ENCODE measurements at places on chromosomes 4 and X. TPM values are rescaled to one million over a fixed set of nuclear protein-coding genes. Genes with fewer than 3 reads are reported as not detected.

- no peak for DNase-seq
Measured at GRCh38 chr4:5893591-5893990, 705 bp upstream of the CRMP1 start.

DNA sequence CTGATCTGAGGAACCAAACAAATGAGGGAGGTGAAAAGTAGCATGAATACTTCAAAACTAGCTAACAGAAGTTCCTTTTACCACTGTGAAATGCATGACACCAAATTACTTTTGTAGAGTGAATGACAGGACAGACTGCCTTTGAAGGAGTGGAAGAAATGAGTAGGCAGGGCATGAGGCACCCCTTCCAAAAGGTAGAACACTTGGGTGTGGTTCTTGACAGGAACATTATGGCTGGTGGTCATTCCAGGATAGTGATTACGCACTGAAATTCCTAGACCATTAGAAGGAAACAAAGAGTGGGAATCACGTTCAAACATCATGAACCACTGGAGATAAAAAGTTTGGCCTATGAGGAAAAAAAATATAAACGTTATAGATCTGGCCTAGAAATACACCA lies 4.9 kb downstream of the HUWE1 start:
- DNase-seq = no peak

DNA sequence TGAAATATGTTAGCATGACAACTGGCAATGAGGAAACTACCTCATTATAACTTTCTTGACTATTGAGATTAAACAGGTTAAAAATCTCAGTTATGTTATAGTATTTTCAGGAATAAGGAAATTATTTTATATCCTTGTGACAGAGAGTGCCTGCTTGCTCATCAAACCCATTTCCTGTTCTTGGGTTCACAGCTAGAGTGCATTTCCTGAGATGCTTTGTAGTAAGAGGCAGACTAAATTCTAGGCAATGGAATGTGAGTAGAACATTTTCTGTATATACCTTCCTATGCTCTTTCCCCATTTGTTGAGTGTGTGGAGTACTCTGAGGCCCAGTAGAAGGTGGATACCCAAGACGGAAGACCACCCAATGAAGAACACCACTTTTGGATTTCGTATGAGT lies 96.9 kb upstream of the CASK start:
- DNase-seq = no peak

- DNase-seq = no peak
Measured at GRCh38 chr4:40530961-40531635, 98.6 kb downstream of the RBM47 start.

DNA sequence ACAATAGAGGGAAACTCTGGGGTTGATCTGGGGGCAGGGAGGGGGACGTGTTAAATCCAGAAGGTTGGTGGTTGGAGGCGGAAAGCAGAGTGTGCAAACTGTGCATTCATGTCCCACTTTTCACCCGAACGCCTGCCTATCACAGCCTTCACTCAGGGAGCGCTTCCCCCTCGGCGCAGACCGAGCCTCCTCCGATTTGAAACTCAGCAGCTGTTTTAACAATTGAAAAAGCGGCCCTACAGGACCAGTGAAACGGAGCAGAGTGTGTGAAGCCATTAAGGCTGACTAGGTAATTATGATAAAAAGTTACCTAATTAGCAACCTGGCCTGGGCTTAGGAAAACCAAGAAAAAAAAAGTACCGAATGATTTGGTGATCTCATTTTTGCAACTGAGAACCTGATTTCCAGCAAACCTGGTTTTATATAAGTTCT lies 685 bp upstream of the NDNF start:
- DNase-seq = peak; percentile 37

- DNase-seq = no peak
Measured at GRCh38 chr4:38654273-38654672, 9.7 kb upstream of the KLF3 start.

- DNase-seq = no peak
Measured at GRCh38 chr4:25926462-25926861, 12.4 kb downstream of the SMIM20 start.

- no peak for DNase-seq
Measured at GRCh38 chr4:66273110-66273509, 602.8 kb upstream of the EPHA5 start.

DNA sequence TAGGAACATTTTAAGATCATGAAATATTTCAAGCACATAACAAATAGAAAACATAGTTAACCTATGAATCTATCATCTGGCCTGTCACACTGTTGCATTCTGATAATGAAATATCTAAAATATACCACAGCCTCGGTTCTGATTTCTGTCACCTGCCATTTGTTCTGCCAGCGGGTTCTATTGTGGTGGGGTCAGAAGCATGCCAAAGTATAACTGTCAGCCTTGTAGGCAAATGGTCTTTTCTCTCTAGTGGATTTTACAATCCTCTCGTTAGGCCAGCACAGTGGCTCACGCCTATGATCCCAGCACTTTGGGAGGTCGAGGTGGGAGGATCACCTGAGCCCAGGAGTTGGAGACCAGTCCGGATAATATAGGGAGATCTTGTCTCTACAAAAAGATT lies 47.9 kb downstream of the HTRA3 start:
- no peak for DNase-seq

GRCh38 chr4:141391771-141392170 lies 171.1 kb downstream of the ZNF330 start:
- DNase-seq = no peak

DNA sequence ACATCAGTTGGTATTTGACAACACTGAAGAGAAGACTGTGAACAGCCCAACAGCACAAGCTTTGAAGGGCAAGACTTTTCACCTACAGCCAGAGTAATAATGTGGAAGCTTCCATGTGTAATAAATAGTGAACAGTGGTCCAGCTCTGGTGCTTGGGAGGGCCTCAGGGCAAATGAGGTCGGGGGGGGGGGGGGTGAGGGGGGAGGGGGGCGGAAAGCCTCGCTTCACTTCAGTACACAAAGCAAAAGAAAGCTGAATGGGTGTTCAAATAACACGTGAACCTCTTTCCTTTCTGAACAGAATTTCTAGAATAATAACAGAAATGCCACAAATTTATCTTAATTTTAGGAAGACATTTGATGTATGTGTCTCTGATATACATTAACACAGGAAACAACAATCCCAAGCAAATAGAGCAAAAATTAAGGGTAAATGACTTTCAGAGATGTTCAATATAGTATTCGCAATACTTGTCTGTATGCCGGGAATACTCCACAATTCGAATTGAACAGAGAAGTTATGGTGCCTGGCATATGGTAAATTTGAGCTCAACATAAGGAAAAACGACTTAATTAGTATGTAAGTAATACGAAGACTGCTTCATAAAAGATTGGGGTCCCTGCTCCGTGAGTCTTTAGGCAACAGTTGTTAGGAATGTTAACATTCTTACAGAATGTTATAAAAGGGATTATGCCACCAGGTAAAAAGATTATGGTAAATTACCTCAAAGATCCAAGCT lies 92.6 kb downstream of the FRYL start:
- no peak for DNase-seq

DNA sequence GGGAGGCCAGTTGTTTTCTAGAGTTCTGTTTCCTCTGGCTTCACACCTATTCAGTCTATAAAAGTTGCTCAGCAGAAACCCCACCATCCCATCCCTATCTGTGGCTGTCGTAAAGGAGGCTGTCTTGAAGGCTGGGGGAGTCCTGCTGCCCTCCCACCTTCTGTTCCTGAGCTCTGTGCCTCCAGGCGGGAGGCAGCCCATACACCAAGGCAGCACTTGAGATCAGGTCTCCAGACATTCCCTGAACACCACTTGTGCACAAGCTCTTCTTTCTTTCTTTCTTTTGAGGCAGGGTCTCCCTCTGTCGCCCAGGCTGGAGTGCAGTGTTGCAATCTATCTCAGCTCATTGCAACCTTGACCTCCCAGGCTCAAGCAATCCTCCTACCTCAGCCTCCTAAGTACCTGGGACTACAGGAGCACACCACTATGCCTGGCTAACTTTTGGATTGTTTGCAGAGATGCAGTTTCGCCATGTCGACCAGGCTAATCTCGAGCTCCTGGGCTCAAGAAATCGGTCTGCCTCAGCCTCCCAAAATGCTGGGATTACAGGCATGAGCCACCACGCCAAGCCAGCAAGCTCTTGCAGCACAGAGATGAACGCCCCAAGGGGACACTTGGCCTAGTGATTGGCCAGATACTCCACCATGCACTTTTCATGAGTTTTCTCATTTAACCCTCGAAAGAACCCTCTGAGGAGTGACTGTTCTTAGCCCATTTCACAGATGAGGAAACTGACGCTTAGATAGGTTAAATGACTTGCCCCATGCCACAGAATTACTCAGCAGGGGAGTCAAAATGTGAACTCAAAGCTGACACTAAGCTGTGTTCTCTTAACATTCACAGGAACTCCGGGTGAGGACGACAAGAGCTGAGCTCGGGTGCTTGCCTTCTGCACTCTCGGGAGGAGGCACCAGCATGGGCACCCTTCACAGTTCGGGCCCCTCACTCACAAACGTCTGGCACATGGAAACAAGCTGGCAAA lies 55.8 kb upstream of the ENPP6 start:
- DNase-seq = no peak

DNA sequence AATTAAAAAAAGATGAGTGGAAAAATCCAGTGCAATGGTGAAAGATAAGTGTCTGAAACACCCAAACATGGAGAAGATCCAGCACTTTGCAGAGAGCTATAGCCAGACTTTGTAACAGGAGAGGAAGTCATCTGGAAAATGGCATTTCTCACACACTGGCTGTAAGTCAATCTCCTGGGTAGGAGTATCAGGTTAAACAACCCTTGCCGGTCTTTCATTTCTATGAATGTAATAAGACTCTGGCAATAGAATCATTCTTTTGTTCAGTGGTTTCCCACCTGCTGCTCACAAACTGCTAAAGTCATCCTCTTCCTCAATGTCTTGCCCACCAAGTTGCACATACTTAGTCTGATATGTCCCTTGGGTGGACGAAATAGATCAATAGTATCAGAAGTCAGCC lies 94.0 kb upstream of the ATP8A1 start:
- DNase-seq = no peak

DNA sequence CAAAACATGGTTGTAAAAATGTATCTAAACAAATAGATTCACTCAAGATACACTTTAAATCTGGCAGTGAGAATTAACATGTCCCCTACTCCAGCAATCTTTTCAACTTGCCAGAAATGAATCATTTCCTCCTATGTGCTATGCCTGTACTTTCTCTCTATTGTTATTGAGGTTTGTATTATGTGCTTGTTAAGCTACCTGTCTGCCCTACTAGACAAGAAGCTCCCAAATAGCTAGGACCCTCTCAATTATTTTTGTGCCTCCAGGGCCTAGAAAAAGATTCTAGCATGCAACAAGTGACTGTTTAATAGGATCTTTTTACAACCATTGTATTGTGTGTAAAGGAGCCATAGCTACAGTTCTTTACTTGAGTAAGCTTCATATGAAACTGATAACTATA lies 3.5 kb upstream of the SAP30 start:
- no peak for DNase-seq

DNA sequence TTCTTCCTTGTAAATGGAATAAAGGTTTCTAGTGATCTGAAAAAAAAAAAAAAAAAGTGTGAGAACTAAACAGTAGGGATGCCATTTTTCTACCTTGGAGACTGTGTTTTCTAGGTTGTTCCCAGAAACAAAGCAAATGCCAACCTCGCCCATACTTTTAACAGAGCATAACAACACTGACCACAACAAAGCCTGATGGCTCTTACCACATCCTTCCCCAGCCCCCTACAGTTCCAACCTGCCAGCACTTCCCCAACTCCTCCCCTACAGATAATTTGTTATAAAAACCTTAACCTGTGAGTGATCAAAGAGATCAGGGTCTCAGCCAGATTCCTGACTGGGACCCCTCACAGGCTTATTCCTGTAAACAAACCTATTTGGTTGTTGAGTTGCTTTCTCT lies 940.0 kb downstream of the SH3BGRL start:
- no peak for DNase-seq

DNA sequence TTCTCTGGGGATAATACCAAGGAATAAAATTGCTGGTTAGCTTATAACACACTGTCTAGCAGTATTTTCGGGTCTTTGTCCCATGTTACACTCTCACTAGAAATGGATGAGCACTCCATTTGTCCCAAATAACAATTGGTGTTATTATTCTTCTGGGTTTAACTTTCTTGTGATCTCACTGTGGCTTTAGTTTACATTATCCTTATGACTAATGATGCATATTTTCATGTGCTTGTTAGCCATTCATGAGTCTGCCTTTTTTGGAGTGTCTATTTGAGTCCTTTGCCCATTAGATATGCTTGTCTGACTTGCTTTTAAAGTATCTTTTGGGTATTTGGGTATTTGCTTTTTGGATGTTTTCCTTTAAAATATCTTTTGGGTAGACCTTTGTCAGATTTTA lies 372.9 kb upstream of the TENM3 start:
- no peak for DNase-seq

DNA sequence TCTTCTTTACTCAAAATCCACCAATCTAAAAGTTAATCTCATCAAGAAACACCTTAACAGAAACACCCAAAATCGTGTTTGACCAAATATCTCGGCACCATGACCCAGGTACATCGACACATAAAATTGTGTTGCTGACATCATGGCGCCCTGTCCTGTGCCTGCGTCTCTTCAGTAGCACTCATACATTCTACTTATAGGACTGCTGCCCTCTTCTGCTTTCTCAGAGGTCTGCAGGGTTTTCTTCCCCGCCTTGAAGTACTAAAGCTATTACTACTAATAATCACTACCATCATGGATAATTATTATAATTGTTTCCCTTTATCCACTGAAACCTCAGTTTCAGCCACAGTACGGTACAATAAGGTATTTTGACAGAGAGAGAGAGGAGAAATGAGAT lies 1403.1 kb upstream of the TENM3 start:
- DNase-seq = no peak

DNA sequence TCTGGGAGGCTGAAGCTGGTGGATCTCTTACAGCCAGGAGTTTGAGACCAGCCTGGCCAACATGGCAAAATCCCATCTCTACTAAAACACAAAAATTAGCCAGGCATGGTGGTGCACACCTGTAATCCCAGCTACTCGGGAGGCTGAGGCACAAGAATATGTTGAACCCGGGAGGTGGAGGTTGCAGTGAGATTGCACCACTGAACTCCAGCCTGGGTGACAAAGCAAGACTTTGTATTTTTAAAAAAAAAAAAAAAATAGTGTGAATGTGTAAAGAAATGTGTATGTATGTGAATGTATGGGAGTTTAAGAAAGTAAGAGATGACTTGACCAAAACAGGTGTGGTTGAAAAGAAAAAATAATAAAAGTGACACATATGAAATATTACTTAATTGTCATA lies 167.7 kb upstream of the TEX13C start:
- no peak for DNase-seq

- DNase-seq = no peak
Measured at GRCh38 chr4:54553001-54553400, 104.8 kb upstream of the KIT start.

- DNase-seq = no peak
Measured at GRCh38 chr4:181897935-181898334, 345.3 kb upstream of the TENM3 start.

SLC10A6 gene
- not detected for total RNA-seq

VCX3B gene
- 0.23 TPM for total RNA-seq

SSX5 gene
- total RNA-seq = not detected

FGF2 gene
- total RNA-seq = 26.1 TPM

HSD17B13 gene
- total RNA-seq = not detected

RAB40AL gene
- 0.62 TPM for total RNA-seq

AMER1 gene
- 3.3 TPM for total RNA-seq

DUSP21 gene
- total RNA-seq = not detected

XG gene
- 0.18 TPM for total RNA-seq

ADGRA3 gene
- total RNA-seq = 20.1 TPM

NRK gene
- 1.8 TPM for total RNA-seq

PCSK1N gene
- total RNA-seq = 2.0 TPM

GLRA3 gene
- total RNA-seq = not detected

TDO2 gene
- total RNA-seq = not detected

Measured in endothelial cell (in vitro differentiated cells).